ENCODE measurements at places on chromosomes 7 and 10.

GRCh38 chr10:33566001-33566400 lies 231.5 kb upstream of the NRP1 start:
- no peak for DNase-seq

DNA sequence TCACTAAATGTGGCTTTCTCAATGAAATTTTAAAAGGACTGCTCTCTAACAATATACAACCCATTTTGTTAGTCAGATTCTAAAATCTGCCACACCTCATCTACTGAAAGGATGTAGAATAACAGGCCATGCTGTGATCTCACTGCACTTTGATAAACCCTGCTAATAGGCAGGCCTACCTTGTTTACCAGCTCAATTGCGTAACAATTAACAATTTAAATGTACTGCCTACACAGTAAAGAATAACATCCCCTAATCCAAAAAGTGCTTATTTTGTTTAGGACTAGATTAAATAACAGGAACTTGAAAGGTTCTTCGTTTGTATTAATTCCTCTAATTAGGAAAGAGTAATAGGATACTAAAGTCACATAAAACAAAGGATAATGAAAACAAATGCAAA lies 4.5 kb downstream of the SRI start:
- DNase-seq, result no peak

DNA sequence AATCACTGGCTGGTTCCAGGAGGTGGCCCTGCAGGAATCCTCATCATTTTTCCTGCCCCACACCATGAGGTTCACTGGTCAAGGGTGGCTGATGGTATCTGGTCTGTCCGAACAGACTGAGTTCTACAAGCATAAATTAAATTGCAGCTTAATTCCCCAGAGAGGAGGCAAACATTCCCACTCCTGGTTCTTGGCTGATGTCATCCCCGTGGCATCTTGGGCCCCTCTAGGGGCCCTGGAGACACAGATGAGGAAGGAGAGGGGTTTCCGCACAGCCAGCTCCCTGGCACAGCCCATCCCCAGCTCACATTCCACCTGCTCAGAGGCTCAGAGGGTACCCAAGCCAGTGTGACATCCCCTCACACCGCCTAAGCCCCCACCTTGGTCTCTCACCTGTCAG lies 5.3 kb upstream of the KLRG2 start:
- DNase-seq, result no peak

DNA sequence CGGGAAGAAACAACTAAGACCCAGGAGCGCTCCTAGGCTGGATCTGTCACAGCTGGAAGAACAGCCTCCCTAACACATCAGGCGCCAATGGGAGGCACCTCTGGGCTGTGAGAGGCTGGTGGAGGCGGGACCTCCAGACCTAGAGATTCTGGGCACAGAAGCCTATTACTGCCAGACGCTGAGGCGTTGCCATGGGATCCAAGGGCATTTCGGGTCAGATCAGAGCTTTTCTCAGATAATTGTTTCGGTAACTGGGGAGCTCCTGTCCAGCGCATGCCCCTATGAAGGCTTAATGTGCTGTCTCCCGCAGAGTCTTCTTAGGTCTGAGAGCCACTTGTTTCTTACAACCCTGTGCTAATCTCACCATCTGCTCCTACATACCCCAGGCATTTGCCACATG lies 339.2 kb downstream of the ZNF716 start:
- no peak for DNase-seq

DNA sequence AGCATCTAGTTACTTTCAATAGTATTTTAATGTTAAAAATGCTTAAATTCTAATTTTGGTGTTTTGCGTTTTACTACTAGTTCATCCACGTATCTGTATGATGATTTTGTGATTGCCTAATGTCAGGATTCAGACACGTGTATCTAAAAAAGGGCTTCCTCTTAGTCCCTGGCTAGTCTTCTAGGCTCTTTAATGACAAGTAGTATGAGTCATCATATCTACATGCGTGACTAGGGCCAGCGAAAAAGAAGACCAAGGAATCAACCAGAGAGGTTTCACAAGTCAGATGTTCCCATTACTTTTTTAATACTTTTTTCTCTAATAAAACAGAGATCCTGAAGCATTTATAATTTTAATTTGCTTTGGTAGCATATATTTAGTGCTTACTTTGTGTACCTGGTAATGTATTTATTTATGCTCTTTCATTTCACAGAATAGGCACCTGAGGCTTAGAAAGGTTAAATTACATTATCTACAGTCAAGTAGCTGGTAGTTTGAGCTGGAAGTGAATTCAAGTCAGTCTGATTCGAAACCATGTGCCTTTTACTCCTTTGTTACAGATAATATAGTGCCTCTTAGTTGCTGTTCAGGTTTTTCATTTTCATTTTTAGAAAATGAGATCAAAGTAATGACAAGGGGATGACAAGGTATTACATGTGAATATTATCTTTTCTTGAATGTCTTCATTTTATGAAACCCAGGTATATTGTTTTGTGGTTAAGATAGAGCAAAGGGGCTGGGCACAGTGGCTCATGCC lies 140.3 kb downstream of the FOXP2 start:
- peak; percentile 49 for DNase-seq

- DNase-seq, result no peak
Measured at GRCh38 chr10:113494761-113495160, 58.1 kb upstream of the HABP2 start.

DNA sequence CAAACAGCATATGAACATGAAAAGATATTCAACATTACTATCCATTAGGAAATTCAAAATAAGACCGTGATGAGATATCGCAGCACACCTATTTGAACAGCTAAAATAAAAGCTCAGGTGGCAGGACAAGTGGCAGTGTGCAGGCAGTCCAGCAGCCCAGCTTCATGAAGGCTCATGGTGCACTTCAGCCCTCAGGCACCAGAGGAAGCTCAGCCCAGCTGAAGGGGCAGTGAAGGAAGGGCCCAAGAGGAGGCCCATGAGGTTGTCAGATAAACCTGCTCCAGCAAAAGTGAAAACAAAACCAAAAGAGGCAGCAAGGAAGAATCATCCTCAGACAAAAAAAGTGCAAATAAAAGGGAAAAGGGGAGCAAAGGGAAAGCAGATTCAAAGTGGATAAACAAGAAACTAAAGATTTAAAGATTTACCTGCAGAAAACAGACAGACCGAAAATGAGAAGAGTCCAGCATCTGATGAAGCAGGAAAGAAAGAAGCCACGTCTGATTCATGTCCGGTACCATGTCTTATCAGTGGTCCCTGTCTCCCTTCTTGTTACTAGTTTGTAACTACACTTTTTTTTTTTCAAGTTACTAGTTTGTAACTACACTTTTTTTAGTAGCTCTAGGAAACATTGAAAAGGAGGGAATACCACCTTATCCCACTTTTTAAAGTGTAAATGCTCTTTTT lies 15.0 kb upstream of the FAM24B start:
- DNase-seq, result no peak

DNA sequence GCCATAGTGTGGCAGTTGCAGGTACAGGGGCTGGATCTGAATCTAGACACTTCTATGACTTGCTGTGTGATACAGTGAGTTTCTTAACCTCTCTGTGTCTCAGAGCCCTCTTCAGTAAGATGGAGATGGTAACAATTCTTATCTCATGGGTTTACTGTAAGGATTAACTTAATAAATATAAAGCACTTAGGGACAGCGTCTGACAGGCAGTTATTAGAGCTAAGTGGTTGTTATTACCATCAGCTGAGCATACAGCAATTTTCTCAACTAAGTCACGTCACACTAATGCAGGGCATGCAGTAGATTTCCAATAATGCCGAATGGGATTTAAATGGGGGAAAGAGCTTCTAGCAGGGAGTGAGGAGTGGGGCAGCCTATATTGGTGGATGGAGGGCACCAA lies 162.6 kb downstream of the SH2D4B start:
- DNase-seq, result no peak

- no peak for DNase-seq
Measured at GRCh38 chr7:20787660-20788419, 1.2 kb upstream of the SP8 start.

GRCh38 chr7:132536654-132537395 lies 39.4 kb downstream of the PLXNA4 start:
- DNase-seq, result no peak

- DNase-seq, result peak; percentile 16
Measured at GRCh38 chr7:16431646-16432424, 10.5 kb upstream of the CRPPA start.

GRCh38 chr7:130970696-130971095 lies 236.7 kb upstream of the KLF14 start:
- no peak for DNase-seq

DNA sequence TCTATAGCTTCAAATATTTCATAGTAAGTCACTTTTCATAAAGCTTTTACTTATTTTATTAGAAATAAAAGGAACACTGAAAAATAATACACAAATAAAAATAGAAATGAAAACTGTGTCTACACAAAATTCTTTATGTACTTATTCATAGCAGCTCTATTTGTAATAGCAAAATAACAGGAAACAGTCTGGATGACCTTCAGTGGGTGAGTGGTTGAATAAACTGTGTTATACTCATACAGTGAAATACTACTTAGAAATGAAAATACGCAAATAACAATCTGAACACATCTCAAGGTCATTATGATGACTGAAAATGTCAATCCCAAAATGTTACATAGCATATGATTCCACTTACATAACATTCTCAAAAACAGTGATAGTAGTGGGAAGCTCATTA lies 138.7 kb upstream of the PCLO start:
- no peak for DNase-seq

DNA sequence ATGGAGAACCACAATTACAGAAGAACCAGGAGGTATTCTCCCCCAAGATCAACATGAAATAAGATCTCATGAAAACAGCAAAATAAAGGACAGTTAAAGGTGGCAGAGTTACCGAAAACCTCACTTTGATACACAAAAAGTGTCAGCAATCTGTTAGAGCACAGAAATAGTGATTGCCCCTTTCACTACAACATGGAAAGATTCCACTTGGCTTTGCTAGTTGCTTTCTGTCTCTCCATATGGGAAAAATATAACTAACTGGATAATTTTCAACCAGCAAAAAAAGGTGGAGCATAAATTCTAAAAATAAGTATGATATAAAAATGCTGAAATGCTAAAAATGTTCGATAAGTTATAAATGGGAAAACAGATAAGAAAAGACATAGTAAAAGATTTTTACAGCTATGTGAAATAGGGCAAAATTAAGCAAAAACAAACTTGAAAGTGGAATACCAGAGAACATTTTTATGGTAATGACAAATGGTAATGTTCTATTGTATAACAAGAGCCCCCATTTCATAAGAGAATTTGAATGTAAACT lies 90.2 kb downstream of the GPR85 start:
- no peak for DNase-seq

GRCh38 chr10:33101392-33101787 lies 143.4 kb upstream of the ITGB1 start:
- DNase-seq, result no peak

- DNase-seq, result no peak
Measured at GRCh38 chr7:51577390-51577789, 260.8 kb upstream of the COBL start.

DNA sequence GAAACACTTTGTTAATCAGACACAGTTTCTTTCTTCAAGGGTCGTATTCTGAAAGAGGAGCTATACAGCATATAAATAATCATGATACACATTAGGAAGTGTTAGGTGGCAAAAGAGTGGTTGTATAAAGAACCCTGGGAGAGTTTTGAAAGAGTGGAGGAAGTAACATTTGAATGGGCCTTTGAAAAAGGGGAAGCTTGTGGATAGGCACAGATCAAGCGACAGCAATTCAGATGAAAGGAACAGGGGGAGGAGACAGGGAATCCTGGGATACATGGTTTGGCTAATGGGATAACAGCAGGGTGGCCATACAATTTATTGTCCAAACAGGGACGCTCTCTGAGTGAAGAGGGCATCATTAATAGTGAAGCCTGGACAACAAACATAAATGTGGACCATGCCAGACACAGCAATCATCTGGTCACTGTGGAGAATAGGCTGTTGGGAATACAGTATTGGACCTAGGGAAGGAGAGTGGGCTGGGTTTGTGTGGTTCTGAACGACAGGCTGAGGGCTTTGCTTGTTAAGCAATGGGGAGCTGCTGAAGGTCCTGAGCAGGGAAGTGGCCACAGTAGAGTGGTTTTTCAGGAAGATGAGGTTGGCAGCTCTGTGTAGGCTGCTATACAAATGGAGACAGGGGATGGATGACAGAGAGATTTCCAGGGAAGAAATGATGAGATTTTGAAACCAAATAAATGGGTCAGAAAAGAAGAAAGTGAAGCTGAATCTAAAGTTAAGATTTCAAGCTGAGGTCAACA lies 75.9 kb downstream of the ICA1 start:
- DNase-seq, result no peak

DNA sequence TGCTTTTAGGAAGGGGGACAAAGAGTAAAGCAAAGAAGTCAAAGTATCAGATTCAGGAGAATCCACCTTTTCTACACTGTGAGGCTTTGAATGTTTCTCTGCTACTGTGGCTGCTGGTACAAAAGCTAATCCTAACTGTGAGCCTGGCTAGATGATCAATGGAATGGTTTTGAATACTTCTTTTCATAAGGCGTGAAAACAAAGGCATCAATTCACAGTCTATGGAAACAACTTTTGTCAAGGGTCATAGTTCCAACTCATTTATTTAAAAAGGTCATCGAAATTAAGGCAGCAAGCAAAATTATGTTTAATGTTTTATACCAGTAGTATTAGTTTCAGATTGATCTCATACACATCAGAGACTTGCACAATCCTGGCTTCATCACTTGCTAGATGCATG lies 118.1 kb downstream of the CTTNBP2 start:
- no peak for DNase-seq

- no peak for DNase-seq
Measured at GRCh38 chr7:116999311-116999710, 46.0 kb downstream of the ST7 start.

DNA sequence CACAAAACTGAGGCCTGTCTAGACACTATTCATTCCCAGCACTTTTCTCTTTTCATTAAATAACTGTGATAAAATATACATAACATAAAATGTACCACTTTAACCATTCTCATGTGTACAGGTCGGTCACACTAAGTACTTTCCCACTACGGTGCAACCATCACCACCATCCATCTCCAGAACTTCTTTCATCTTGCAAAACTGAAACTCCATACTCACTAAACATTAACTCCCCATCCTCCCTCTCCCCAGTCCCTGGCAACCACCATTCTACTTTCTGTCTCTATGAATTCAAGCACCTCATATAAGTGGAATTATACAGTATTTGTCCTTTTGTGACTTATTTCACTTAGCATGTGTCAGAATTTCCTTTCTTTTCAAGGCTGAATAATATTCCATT lies 53.0 kb downstream of the ARHGAP12 start:
- no peak for DNase-seq
